ENCODE measurements at places on chromosomes 7 and 10. TPM values are rescaled to one million over a fixed set of nuclear protein-coding genes. Genes with fewer than 3 reads are reported as not detected.

Gene MMD2
- total RNA-seq = not detected

Gene TMEM236
- 1.1 TPM for total RNA-seq

DNA sequence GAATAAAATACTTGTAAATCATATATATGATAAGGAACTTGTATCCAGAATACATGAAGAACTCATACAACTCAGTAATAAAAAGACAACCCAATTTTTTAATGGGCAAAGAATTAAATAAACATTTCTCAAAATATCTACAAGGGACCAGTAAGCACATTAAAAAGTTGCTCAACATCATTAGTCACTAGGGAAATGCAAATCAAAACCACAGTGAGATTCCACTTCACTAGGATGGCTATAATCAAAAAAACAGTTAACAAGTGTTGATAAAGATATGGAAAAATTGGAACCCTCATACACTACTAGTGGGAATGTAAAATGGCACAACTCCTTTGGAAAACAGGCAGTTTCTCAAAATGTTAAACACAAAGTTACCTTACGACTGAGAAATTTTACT lies 40.3 kb upstream of the YAE1 start:
- no peaks in the 10 kb centered on the region for H3K27me3 ChIP-seq
- no peaks in the 10 kb centered on the region for H3K4me1 ChIP-seq
- no peaks in the 10 kb centered on the region for H3K36me3 ChIP-seq
- H3K27ac ChIP-seq = no peak overlapping the region
- DNase-seq = no peak

- H3K4me3 ChIP-seq = no peak overlapping the region
- H3K4me1 ChIP-seq = peaks cover 3% of the 10 kb centered on the region
- H3K36me3 ChIP-seq = no peaks in the 10 kb centered on the region
- H3K27me3 ChIP-seq = no peaks in the 10 kb centered on the region
Measured at GRCh38 chr10:102970562-102971340, 52.7 kb downstream of the CNNM2 start.

DNA sequence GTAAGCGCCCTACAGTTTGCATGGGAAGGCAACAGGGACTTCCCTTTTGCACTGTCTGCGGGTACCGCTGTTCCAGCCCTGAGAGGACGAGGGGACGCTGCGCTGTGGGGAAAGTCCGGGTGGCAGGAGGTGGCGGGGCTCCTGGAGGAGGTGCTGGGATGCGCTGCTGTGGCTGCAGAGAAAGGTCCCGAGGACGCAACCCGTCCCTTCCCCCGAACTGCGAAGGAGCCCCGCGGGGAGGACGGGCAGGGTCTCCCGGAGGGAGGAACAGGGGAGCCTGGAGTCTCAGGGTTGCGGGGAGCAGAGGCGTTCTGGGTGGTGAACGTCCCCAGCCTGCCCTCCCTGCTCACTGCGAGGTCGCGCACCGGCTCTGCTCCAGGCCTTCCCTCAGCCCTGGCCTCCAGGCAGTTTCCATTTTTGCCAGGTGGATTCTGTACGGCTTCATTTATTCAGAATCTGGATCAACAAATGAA lies 91.6 kb downstream of the CXCL12 start:
- no peak overlapping the region for H3K4me3 ChIP-seq
- peak overlapping the region; percentile 94 for H3K27ac ChIP-seq
- H3K4me1 ChIP-seq = peaks cover 4% of the 10 kb centered on the region
- H3K27me3 ChIP-seq = no peaks in the 10 kb centered on the region
- no peak for DNase-seq

Gene C10orf67
- total RNA-seq = not detected

Gene MLXIPL
- total RNA-seq = 2.0 TPM

Gene CFAP69
- 15.8 TPM for total RNA-seq

DNA sequence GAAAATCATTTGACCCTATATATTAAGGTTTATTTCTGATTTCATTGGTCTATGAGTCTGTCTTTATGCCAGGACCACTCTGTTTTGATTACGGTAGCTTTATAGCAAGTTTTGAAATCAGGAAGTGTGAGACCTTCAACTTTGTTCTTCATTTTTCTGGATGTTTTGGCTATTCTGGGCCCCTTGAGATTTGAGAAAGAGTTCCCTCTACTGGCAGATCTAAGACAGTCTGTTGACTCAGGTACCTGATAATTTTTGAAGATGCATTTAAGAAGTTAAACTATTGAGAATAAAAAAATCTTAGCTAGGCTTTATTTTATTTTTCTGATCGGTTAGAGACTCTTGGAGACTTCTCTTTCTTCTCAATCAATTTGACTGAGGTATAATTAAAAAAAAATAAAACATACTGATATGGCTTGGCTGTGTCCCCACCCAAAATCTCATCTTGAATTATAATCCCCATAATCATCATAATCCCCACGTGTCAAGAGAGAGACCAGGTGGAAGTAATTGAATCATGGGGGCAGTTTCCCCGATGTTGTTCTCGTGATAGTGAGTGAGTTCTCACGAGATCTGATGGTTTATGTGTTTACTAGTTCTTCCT lies 209.2 kb downstream of the SNX10 start:
- H3K4me1 ChIP-seq = no peaks in the 10 kb centered on the region
- H3K27ac ChIP-seq = no peak overlapping the region
- DNase-seq = no peak
- no peak overlapping the region for H3K4me3 ChIP-seq
- H3K36me3 ChIP-seq = no peaks in the 10 kb centered on the region
- no peaks in the 10 kb centered on the region for H3K27me3 ChIP-seq

Gene ZNF680
- total RNA-seq = 35.9 TPM
